NCI-H1092 treated with DMSO at 0.1 percent for 48 hours (cell line): ENCODE measurements at places on chromosomes 5 and 9.

- no peak for DNase-seq
Measured at GRCh38 chr9:132267660-132268059, 87.1 kb downstream of the SETX start.

DNA sequence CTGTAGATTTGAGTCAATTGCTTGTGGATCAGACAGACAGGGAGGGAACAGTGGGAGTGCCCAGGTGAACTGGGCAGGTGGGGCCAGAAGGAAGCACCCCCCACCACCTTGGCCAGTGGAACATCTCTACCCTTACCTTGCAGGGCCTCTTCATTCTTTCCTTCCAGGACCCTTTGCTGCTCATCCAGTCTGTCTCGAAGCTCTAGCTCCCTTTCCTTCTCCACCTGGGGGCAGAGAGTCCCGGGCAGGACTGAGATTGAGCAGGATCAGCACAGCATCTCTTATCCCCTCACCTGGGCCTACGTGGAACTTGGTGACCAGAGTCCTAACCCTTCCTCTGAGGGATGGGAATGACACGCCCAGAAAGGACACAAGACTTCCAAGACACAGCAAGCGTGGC is 25.0 kb downstream of the CCDC69 start:
- no peak for DNase-seq

DNA sequence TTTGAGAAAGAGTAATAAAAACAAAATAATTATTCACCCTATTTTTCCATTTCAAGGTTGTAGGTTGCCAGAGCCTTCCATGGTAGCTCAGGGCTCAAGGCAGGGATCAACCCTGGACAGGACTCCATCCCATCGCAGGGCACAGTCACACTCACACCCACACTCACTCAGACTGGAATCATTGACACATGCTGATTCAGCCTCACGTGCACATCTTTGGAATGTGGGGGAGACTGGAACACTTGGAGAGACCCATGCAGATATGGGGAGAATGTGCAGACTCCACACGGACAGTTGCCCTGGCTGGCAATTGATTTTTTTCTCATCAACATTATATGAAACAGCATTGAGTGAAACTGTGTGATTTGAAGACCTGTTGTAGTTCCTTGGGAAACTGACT is 234.1 kb downstream of the ADGRV1 start:
- DNase-seq, result no peak

DNA sequence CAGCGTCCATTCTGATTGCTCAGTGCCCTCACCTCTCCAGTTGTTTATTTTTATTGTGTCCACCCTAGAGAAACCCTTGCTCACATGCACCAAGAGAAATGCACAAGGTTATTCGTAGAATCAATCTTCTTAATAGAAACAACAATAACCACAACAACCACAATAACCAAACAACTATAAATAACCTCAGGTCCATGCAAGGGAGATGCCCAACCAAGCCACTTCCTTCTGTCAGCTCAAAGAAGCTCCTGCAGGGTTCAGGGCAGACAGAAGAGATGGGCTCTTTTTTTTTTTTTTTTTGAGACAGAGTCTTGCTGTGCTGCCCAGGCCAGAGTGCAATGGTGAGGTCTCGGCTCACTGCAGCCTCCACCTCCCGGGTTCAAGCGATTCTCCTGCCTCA is 14.9 kb upstream of the TCOF1 start:
- no peak for DNase-seq

DNA sequence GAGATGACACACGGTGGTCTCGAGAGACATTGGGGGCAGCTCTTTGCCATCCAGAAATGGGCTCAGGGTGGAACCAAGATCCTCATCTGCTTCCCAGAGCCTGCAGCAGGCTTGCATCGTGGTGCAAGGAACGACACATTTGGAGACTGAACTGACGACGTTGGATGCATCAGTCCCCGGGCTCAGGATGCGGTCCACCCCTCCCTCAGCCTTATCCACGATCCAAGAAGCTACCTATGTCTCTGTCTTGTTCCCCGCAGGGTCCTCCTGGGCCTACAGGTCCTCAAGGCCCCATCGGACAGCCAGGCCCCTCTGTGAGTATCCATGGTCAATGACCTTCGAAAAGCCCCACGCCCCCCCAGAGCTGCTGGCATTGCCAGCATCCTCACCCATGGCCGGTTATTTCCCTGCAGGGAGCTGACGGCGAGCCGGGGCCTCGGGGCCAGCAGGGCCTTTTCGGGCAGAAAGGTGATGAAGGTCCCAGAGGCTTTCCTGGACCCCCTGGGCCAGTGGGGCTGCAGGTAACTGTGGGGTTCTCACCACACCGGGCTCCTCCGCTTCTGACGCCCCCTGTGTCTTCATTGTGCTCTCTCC is 69.4 kb upstream of the FCN2 start:
- no peak for DNase-seq

- DNase-seq, result no peak
Measured at GRCh38 chr9:129282272-129282671, 104.2 kb upstream of the IER5L start.

DNA sequence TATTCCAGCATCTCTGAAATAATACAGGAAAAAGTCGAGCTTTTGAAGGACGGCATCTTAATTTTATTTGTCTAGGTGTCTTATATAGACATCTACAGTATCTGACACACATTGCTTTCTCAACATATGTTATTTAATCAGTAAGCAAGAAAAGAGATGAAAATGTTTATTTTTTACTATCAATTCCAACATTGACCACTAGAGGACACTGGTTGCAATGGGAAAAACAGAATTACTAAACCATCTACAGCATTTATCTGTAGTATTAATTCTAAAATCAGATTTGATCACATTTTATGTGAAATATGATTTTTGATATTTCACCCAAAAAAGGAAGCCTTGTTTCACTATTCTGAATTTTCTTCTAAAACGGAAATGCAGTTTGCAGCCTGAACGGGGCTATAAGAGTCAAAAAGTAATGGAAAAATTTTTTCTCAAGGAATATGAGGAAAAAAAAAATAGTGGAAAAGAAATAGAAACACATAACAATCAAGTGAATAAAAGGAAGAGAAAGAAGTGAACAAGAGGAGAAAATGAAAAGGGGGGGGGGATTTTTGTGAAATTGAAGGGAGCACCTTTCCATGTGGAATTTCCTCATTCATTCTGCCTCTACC is 98.6 kb downstream of the OSTF1 start:
- no peak for DNase-seq

DNA sequence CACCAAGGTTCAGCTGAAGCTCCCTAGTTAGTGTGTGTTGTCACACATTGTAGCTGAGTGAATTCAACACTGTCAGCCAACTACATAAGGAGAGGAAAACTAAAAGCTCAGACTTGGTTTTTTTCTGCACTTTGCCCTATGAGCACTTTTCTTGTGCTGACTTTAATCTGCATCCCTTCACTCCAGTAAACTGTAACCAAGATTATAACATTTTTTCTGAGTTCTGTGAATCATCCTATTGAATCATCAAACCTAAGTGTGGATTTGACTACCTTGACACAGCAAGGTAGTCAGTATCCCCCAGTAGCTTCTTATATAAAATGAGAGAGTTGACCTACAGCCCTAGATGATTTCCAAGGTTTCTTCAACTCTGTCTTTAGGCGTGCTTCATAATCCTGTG is 325.0 kb downstream of the AGTPBP1 start:
- no peak for DNase-seq

- DNase-seq, result no peak
Measured at GRCh38 chr5:85182344-85182743, 797.7 kb upstream of the EDIL3 start.

DNA sequence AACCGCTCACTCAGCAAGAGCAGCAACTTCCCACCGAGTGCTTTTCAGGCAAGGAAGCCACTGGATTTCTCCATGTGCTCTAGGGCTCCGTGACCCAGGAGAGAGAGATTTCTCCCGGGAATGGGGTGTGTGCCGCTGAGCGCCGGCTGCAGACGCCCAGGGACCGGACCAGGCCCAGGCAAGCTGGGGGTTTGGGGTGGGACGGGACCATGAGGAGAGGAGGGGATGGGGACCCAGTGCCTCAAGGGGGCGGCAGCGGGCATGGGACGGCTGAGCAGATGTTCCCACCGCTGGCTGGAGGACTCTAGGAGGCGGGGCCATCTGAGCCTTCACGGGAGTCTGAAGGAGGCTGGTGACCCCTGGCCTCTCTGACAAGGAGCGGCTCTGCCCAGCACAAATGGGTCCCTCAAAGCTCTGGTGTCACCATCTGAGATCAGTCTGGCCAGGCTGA is 8.5 kb downstream of the LCN9 start:
- no peak for DNase-seq

GRCh38 chr9:133823189-133824105 is 85.3 kb upstream of the SARDH start:
- DNase-seq, result no peak
